ENCODE measurements at places on chromosomes 4 and X.

- DNase-seq, result no peak
Measured at GRCh38 chrX:118181030-118181429, 64.4 kb upstream of the KLHL13 start.

GRCh38 chr4:3706111-3706511, 60.1 kb upstream of the ADRA2C start:
- no peak for DNase-seq

GRCh38 chr4:112739442-112739841, 102.5 kb downstream of the LARP7 start:
- DNase-seq, result no peak

DNA sequence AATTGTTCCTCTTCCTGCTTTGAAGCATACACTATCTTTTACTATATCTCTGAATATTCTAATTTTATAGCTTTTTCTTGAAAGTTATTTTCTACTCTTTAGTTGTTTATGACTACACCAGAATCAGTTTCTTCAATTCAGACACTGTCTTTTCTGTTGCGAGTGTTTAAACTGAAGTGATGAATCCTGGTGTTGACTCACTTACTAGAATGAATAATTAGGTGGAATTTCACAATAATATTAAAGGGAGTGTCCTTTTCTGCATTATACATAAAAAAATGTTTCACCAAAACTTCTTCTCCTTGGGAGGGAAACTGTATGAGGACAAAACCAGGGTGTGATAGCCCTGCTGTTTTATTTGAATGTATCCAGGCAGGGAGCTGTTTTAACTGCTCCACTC, 1383.1 kb downstream of the C4orf33 start:
- DNase-seq, result no peak

GRCh38 chr4:153788413-153789276, at the start of gene SFRP2:
TSS of gene SFRP2 (minus strand) at chr4:153789083. CDS start at chr4:153788835, 248 bp downstream.
- no peak for DNase-seq

DNA sequence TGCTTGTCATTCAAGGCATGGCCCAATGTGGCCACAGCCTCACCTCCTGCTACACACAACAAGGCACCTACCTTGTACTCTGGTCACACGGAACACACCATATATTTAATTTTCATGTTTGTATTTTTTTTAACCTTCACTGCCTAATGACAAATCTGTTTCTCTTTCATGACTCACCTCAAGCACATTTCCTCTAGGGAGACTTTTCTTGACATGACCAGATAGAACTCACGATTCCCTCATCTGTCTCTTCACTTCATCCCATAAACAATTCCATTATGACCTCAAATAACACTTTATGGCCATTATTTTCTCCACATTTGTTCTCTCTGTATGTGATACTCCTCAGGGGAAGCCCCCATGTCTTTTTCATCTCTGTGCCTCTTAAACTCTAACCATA, 11.1 kb downstream of the DRP2 start:
- no peak for DNase-seq

DNA sequence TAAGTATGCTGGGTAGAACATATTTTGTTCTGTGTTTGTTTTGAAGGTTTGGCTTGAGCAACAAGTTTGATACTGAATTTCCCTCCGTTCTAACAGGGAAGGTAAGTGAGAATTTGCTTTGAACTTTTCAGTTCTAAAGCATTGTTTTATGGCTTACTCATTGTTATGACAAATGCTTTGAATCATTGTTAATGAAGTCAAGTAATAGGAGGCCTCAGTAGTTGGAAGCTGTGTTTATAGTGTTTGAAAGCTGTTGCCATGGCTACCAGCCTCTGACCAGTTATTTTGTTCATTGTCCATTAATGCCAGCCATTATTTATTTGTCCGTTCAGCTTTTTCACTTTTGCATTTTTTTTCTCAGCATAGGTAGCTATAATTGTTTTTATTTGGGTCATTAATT, 14.4 kb downstream of the CHIC1 start:
- DNase-seq, result no peak

DNA sequence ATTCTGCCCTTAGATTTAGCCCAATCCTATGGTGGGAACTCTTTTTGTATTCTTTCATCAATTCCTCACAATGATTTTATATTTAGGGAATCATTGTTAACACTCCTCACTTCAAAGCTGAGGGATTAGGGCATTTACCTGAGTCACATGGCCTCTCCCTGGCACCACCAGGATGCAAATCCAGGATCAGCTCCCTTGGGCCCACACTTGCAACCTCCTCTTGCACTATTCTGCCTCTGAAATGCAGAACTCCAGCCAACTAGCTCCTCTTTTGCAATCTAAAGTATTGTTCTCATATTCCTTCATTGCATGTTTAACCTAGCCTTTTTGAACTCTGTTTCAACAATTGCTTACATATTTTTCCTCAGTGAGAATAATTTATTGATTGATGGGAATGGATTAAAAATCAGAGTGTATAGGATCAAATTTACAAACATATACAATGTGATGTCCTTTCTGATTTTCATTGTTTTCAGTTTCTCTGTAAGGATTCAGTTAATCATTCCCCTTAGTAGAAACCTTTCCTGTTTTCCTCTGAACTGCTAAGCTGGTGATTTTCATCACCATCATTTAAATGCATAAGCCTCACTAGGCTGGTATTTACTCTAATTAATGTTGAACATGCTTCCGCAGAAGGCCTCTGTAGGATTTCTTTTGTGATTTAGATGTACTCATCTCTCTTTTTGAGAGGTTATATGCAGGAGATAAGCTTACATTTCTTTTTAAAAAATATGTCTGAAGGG, 3.3 kb upstream of the RELL1 start:
- DNase-seq, result no peak

- DNase-seq, result peak; percentile 76
Measured at GRCh38 chr4:38529189-38530115, 134.5 kb upstream of the KLF3 start.

DNA sequence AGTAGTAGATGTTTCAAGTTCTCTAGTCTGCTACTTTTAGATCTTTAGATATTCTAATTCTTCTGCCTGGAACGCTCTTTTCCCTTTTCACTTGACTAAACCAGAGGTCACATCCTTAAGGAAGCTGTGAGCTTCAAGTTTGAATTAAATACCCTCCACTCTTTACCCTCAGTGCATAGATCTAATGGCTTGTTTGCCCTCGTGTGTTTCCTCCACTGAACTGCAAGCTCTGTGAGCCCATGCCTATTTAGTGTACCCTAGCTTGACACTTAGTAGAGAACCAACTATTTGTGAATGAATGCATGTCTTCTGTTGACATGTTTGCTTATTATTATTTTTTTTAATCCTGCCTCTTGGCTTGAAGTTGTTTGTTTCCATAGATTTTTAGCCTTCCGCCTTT, 138.3 kb downstream of the PDE5A start:
- DNase-seq, result no peak

DNA sequence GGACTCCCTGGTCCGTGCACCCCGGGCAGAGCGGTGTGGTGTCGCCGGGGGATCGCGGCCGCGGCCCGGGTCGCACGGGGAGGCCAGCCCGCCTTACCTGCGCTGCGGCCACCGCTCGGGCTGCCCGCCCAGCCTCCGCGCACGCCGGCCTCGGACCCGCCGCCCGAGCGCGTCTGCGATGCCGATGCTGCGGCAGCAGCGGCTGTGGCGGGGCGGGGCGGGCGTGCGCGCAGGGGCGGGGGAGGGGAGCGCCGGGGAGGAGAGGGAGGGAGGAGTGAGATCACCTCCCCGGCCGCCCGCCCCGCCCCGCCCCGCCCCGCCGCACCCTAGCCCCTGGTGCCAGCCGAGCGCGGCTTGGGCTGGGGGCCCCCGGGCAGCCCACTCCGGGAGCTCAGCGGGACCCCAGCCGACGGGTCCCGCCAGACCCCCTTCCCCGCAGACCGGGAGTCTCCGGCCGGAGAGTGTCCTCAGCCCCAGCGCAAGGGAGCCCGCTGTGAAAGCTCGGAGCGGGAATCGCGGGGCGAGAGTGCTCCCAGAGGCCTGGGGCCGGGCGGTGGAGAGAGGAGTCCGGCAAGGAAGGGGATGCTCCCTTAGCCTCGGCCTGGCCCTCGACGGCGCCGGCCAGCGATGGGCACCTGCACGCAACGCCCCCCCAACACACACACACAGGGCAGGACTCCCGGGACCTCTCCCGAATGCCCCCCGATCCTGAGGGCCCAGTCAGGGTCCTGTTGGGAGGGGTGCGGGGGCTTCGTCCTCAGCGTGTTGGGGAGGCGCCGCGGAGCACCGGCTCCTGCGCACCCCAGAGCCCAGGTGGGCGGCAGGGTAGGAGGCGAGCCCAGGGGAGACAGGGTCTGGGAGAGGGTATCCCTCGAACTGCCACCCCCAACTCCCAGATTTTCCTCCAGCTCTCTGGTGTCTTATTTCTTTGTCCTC, at the start of gene L1CAM:
L1CAM (minus strand) TSS at position 206 of the 936 bp plus-strand sequence. CDS start 10,337 bp downstream, outside the sequence.
- no peak for DNase-seq

DNA sequence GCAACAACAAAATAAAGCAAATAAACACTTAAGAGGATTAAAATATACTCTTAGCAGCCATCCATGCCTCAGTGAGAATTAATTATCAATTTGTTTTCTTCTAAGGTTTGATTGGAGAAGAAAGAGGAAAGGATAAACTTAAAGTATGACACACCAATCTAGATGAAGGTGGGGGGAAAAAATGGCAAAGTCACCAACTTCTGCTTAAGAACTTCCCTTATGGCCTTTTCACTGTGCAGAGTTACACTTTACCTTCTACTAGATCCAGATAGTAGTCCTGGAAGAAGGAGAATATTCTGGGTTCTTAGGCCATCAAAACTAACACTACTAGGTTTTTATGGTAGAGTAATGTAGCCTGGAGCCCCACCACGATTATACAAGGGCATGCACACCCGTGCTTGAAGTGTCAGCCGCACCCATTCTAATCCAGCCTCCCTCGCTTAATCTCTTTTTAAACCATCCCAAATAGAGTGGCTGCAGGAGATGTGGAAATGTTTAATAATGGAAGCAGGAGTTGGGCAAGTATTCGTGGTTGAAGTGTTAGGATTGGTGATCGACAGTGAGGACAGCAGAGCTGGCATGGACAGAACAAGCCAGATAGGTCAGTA, 14.1 kb downstream of the ENPEP start:
- no peak for DNase-seq

DNA sequence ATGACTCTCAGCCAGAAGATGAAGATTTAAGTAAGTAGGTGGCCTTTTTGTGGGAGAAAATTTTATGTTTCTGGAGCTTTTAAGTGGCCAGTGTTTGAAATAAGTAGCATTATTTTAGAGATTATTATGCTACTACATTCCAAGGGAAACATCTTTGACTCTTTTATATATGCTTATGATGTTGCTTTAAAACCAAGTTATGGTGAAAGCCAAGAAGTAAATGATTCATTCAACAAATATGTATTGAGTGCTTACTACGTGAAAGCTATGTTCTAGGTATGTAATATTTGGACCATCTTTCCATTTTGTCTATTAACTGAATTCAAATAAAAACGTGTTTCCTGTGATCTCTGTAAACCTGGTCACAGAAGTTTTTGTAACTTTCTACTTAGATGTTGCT, 58.3 kb downstream of the ZFX start:
- no peak for DNase-seq

DNA sequence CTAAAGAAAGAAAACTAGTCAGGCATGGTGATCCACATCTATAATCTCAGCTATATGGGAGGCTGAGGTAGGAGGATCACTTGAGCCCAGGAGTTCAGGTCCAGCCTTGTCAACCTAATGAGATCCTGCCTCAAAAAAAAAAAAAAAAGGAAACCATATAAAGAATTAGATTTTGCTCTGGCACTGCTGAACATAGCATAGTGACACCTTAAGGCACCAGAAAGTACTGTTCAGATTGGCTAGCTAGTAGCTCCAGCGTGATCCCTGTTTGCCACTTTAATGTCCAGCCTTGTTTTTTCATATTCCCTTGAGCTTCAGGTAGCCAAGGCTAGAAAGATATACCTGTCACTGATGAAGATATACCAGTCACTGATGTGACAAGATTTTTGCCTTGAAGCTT, 34.1 kb downstream of the EXOC1 start:
- no peak for DNase-seq

GRCh38 chr4:164252286-164252685, 501.6 kb upstream of the SMIM31 start:
- no peak for DNase-seq

- no peak for DNase-seq
Measured at GRCh38 chrX:124501586-124501985, 155.2 kb downstream of the SH2D1A start.

GRCh38 chrX:11329021-11329420, 35.8 kb downstream of the AMELX start:
- no peak for DNase-seq

DNA sequence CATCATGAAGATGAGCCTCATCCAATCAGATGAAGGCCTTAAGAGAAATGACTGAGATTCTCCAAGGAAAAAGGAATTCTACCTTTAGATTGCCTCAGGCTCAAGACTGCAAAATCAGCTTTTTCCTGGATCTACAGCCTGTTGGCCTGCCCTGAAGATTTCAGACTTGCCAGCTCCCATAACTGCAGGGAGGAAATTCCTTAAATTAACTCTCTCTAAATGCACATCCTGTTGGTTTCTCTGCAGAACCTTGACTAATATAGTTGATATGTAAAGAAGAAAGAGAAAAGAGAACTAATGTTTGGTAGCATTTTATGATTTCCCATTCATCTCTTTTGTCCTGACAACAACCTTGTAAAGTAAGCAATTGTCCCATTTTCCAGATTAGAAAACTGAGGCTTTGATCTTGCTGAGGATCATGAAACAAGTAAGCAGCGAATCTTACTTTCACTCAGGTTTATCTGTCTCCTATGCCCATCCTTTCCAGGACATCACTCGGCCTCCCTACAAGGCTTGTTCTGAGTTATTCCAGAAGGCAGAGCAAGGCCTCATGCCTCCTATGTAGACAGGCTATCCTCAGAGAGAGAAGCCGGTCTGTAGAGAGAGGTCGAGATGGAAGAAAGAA, 115.0 kb upstream of the LDB2 start:
- no peak for DNase-seq

DNA sequence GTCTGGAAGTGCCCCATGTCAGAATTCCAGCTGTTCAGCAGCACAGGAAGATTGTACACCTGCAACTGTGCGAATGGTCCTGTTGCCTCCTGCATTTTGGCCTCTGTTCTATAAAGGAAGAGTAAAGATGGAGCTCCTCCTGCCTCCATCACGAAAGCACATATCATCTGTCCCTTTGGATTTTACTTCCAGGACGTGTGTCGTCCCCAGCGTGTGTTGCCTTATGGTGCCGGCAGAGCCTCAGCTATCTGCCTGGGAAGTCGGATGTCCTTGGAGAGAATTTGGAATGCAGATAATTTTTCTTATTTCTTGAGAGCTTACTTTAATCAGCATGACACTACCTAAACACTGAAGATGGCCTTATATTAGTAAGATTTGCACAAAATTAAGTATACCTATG, 97.7 kb downstream of the GATB start:
- DNase-seq, result no peak

- no peak for DNase-seq
Measured at GRCh38 chr4:111441687-111442086, 703.6 kb upstream of the FAM241A start.
